Activated effector memory CD4-positive, alpha-beta T cell treated with Interleukin-2 at 50 U/mL for 16 hours (primary cell): ENCODE measurements at places on chromosomes 1 and 21.

DNA sequence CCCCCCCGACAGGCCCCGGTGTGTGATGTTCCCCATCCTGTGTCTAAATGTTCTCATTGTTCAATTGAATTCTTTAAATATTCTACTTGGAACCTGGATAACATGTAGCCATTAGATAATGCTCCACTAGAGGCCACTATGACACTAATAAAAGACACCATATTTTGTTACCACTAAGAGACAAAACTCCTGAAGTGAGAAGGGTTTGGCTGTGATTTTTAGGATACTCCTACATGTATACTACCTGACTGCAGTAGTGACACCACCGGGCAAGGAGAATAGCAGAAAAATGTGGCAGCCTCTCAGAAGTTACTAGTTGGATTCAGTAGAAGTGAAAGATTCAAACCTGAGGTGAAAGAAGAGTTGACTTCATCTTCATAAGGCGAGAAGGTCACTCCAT is 36.0 kb downstream of the F5 start:
- no peak for DNase-seq

GRCh38 chr1:32474954-32475353 is 10.1 kb downstream of the ZBTB8B start:
- DNase-seq, result no peak

GRCh38 chr1:34529935-34530859 is 224.7 kb upstream of the GJB5 start:
- no peak for DNase-seq

- no peak for DNase-seq
These were observed 34.0 kb downstream of the BACH1 start for GRCh38 chr21:29332461-29333362.

GRCh38 chr21:21530680-21531079 is 532.5 kb downstream of the NCAM2 start:
- no peak for DNase-seq
